ENCODE measurements at places on chromosomes 6 and 20. TPM values are rescaled to one million over a fixed set of nuclear protein-coding genes. Genes with fewer than 3 reads are reported as not detected.

MAN1A1 gene
- total RNA-seq, result 34.8 TPM

DNA sequence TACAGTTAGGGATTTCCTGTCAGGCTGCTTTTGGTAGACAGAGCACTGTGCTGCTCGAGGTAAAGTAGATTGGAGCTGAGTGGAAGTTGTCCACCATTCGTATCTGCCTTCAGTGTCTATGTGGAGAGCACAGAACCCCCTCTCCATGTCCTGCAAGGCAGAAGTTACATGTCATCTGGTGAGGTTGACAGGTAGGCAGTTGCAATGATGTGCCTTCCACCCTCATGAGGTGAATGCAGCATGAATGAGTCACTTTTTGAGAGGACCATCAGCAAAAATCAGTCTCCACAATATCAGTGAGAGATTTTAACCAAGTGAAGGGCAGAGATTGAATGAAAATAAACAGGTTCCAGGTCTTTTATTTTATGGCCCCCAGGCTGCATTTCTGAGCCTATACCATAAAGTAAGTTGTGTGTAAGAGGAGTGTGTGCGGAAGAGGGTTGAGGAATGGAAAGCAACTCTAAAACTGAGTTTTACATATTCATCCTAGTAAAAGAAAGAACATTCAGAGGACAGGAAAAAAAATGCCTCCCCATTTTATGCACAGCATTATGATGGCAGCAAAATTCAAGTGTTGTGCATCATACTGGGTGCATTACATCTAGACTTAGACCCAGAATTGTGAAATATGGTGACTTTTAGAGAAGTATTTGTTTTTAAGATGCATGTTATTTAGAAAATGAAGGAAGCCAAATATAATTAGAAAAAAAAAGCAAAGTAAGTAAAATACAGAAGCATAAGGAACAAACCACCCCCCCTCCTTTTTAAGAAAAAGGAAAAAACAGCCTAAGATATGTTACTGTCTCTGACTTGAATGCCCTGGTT, 15.8 kb downstream of the TRAPPC3L start:
- DNase-seq, result no peak

DNA sequence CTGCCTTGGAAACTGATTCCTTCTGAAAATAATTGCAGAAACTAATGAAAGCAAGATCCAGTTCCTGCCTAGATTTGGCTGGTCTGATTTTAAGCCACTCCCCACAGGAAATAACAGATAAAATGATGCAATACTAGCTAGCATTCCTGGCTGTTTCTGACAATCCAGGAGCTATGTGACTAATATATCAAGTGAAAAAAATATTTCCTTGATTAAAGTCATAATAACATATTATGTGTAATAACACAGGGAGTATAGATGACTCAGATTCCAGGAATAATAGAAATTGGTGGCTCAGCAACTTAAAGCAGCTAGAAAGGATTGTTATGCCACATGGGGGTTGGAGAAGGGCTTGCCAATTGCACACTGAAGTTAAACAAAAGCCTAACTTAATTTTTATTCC, 182.7 kb upstream of the SALL4 start:
- no peak for DNase-seq

GRCh38 chr6:87465051-87465450, 7.7 kb upstream of the SLC35A1 start:
- DNase-seq, result no peak

DNA sequence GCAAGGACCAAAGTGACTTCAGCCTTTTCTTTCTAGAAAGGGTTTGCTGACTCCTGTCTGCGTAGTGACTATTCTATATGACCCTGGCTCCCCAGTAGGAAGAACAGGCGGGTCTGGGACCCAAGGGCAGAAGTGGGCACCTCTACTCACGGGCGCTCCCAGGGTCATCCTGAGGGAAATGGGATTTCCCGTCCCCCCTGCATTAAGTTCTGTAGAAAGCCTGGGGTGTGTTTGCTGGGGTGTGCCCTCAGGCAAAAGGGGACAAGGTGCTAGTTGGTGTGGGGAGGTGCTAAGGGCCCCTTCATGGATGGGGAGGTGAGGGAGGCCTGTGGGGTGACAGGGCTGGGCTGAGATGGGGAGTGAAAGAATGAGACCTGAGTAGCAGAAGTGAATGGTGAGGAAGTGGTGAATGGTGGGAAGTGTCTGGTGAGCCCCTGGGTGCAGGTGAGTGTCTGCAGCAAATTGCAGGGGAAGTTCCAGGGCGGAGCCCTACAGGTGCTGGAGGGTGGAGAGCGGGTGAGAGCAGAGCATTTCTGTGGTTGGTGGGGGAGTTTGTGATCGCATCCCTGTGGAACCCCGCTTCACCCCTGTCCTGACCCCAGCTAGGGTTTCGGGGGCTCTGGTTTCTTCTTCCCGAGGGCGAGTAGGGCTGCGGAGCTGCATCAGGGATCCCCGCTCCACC, 21.1 kb downstream of the RAET1L start:
- DNase-seq, result peak; percentile 85

GRCh38 chr6:50635429-50635828, 77.9 kb upstream of the TFAP2D start:
- no peak for DNase-seq

DNA sequence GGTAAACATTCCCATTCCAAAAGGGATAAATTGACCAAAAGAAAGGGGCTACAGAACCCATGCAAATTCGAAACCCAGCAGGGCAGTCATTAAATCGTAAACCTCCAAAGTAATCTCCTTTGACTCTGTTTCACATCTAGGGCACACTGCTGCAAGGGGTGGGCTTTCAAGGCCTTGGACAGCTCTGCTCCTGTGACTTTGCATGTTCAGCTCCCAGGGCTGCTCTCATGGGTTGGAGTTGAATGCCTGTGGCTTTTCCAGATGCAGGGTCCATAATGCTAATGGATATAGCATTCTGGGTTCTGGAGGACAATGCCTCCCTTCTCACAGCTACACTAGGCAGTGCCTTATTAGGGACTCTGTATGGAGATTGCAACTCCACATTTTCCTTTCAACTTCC, 211.9 kb upstream of the MANEA start:
- no peak for DNase-seq

Measured in activated CD8-positive, alpha-beta memory T cell treated with anti-CD3 and anti-CD28 coated beads, Interleukin-2, amount 10 ng/mL, durations not matched to agents 7 days and 5 days (primary cell).